Suppressor macrophage treated with lipopolysaccharide for 4 hours (primary cell): ENCODE measurements at places on chromosomes 13 and 19.

GRCh38 chr13:90958866-90959265 lies 388.6 kb upstream of the MIR17HG start:
- no peak for DNase-seq

GRCh38 chr19:19040417-19040816 lies 7.0 kb downstream of the ARMC6 start:
- DNase-seq, result no peak

GRCh38 chr13:101140087-101140770 lies 276.1 kb downstream of the NALCN start:
- no peak for DNase-seq

DNA sequence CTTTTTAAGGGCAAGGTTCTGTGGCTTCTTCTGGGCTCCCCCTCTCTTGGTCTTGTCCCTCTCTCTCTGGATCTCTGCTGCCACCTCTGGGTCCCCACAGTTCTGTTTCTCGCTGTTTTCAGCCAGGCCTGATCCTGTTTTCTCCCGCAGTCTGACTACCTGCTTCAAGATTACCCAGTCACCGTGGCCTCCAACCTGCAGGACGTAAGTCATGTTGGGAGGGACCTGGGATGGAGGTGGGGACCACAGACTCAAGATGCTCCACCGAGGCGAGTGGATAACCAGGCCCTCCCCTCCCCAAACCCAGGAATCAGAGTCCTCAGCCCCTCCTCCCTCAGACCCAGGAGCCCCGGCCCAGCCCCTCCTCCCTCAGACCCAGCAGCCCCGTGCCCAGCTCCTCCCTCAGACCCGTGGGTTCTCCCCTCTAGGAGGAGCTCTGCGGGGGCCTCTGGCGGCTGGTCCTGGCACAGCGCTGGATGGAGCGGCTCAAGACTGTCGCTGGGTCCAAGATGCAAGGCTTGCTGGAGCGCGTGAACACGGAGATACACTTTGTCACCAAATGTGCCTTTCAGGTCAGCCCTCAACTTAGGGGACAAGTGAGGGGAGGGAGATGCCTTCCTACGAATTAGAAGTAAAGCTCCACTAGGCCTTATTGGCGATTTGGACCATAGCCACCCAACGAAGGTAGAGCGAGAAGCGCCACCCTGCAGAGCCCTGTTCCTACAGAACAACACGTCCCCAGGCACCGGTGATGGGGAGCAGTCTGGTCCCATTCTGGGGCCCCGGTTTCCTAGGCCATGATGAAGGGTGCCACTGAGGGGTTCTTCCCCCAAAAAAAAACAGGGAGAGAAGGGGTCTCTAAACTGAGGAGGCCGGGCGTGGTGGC lies 2.2 kb downstream of the FLT3LG start:
- DNase-seq, result no peak

DNA sequence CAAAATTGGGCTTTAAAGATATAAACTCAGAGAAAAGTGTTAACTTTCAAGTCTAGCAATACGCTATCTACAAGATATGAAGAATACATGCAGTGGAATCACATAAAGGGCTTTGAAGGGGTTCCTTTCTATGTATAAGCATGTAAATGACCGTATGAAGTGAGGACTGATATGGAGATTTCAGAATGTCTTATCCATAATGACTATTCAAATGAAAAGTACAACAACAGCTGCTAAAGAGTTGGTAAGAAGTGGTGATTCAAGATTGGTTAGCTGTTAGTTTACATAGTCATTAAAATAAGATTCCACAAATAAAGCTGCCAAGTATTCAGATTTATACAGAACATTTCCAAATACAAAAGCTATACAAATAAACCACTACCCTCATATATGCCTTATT lies 153.4 kb upstream of the STARD13 start:
- DNase-seq, result no peak

- peak; percentile 13 for DNase-seq
Measured at GRCh38 chr13:27405546-27406134, 18.8 kb upstream of the GTF3A start.

- DNase-seq, result no peak
Measured at GRCh38 chr19:1271528-1272422, 2.6 kb downstream of the CIRBP start.

DNA sequence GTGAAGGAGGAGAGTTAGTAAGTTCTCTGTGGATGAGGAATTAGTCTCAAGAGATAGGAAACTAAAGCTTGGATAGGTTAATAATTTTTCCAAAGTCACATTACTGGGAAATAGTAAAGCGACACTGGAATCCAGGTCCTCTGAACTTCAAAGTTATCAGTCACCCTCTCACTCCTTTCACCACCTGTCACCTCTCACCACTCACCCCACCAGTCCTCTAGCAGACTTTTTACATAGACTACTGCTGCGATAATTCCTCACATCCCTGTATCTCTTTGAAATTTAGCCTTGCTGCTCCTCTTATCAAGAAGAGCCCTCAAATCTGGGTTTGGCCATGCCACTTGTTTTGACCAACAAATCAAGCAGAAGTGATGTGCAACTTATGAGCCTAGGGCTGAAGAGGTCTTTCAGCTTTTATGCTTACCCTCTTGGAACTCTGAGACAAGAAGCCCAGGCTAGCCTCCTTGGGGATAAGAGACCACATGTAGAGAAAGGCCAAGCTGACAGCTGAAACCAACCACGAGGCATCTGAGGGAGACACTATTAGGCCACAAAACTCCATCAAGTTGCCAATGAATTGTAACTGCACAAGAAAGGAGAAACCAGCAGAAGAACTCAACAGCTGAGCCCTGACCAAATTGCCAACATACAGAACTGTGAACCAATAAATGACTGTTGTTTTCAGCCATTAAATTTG lies 41.2 kb downstream of the STARD13 start:
- DNase-seq, result no peak

DNA sequence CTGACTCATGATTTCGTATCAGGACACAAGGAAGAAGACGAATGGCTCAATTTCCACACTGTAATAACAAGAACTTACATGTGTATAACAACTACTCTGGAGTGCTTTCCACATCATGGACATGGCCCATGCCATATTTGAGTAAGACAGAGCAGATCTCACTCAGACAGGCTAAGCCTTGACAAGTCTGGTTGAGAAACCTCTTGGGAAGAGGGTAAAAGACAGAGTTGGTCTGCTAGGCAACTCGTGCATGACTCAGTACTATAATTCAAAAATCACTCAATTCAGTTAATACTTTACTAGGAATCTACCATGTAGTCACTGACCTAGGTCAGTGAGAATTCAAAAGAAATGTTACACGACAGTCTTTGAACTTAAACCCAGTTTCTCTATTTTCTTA lies 5.7 kb upstream of the THSD1 start:
- DNase-seq, result no peak

DNA sequence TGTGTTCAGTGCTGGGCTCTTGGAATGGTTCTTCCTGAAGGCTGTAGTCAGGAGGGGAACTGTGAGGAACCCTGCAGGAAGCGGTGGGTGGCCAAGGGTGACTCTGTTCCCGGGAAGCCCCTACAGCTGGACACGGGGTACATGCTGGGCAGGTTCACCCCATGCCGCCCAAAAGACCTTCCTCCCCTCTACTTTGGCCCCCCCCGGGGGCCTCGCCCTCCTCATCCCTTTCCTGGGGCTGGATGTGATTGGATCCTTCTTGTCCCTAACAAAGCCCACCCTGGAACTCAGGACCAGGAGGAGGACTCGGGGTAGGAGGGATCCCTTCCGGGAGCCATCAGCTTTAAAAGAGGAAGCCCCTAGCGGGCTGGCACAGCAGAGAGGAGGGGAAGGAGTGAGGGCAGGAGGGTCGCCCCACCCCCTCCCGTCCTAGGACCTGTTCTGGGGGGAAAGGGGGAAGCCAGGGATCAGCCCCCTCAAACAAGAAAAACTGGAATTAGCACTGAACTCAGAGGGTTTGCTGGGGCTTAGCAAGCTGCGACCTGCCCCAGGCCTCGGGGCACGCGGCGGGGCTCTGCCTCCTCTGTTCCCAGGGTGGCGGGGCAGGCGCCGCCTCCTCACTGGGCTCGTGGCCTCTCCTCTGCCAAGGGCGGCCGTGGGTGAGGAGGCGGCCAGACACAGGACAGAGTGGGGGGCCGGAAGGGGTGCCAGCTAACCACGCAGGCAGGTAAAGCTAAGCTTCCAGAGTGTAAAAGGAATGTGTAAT lies 4.0 kb downstream of the CEBPA start:
- peak; percentile 40 for DNase-seq

DNA sequence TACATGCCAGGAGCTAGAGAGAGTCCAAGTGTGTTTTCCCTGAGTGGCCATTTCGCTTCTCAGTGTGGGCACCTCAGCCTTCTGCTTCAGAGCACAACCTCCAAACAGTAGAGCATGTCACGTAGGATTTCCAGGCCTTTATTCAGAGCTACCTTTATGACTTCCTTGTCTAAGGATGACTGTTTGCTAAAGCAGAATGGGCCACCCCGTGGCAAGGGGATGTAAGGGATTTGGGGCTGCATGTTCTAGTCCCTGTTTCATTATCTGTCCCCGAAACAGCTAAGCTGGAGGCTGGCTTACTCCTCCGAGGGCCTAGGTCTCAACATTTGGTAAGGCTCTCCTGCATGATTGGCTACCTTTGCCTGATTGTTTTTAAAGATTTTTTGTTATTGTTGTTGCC lies 6.0 kb downstream of the RNASEH2B start:
- no peak for DNase-seq

DNA sequence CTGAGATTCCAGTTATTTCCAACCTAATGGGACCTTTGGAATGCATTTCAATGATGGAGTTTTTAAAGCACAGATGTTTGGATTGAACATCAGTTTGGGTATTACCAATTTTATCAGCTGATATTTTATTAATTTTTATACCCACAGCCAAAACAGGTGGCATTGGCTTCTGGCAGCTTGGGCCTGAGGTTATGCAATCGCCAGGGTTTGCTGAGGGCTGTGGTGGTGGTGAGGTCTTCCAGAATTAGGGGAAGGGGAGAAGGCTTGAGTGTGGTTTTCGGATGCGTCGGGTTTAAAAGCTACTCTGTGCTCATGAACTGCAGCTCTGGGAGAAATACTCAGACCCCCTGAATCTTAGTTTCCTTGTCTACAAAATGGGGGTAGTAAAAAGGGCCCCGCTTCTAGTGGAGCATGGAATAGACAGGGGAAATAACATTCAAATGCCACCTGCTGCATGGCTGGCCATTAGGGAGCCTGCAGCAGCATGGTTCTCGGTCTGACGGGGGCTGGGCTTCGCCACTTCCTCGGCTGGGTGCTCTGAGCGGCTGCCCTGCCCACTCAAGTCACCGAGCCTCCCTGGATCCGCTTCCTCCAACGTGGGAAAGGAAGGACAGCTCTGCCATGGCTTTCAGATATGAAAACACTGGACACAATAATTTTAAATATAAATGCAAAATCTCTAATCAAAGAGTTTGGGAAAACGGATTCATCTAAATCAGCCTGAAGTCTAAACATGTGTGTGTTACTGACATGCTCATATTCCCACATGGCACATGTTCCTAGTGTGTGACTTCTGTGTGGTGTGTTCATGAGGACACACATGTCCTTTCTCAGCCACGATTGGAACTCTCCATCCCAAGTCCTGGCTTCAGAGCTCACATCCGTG lies 35.2 kb downstream of the ADPRHL1 start:
- DNase-seq, result no peak

DNA sequence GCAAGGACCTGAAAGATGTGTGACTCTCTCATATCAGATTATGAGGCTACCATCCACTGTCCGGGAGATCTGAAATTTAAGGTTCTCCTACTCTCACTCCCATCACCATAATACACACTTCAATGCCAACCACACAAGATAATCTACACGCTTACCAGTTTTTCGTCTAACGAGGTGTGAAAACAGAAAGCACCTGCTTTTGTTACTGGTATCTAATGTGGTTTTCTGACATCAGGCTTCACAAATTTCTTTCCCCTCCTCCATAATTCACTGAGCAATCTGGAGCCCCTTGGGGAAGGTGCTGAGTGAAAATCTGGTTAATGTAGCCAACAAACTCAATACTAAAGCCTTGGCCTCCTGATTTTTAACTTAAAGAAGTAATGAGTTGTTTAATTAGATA lies 10.1 kb upstream of the LRCH1 start:
- DNase-seq, result no peak

- DNase-seq, result no peak
Measured at GRCh38 chr19:6916952-6917351, 29.6 kb downstream of the ADGRE1 start.

GRCh38 chr13:111974341-111974640 lies 92.7 kb upstream of the SOX1 start:
- no peak for DNase-seq

GRCh38 chr13:21879263-21879914 lies 208.5 kb downstream of the FGF9 start:
- DNase-seq, result no peak

DNA sequence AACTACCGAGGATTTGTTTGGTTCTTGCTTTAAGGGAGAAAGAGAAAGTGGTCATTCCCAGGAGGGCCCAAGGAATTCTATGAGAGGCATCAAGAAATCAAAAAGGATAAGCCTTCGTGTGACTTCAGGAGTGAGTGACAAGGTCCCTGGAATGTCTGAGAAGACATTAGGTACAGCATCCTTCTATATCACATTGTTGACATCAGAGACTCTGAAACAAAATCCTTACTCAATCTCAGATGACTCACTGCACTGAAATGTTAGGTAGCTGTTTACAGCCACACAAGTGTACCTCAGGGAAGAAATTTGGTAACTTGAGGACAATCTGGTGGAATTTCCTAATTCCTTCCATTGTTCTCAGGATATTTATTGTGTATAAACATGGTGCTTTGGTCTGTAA lies 7.9 kb upstream of the LGALS14 start:
- DNase-seq, result no peak

- peak; percentile 53 for DNase-seq
Measured at GRCh38 chr19:35828692-35829301, 16.2 kb upstream of the PRODH2 start.

- DNase-seq, result peak; percentile 35
Measured at GRCh38 chr13:33723365-33723764, 94.6 kb upstream of the RFC3 start.

GRCh38 chr13:109773276-109773675 lies 13.1 kb downstream of the IRS2 start:
- no peak for DNase-seq

DNA sequence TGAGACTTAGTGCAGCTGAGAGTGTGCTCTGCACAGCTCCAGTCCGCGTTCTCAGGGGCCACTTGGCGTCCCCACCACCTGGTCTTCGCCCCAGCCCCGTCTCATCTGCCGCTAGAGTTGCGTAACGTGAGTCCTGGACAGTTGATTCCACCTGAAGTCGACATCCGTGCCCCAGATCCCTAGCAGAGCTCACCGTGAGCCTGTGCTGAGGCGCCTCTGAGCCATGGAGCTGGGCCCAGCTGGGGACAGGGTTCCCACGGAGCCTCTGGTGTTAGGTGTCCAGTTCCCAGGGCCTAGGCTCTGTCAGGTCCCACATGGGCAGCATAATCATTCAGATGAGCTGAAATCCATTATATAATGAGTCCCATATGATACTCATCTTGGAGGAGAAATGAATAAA lies 147.1 kb upstream of the SOX1 start:
- DNase-seq, result no peak

GRCh38 chr19:41597600-41598041 lies 21.7 kb downstream of the CEACAM21 start:
- DNase-seq, result peak; percentile 83
